ENCODE measurements at places on chromosomes 12 and 14. TPM values are rescaled to one million over a fixed set of nuclear protein-coding genes. Genes with fewer than 3 reads are reported as not detected.

- no peaks in the 10 kb centered on the region for H3K36me3 ChIP-seq
- peaks cover 5% of the 10 kb centered on the region for H3K27me3 ChIP-seq
- H3K4me1 ChIP-seq = no peaks in the 10 kb centered on the region
These were observed 262.3 kb downstream of the NUAK1 start for GRCh38 chr12:105876396-105876927.

- H3K36me3 ChIP-seq = peaks cover 11% of the 10 kb centered on the region
- no peaks in the 10 kb centered on the region for H3K27me3 ChIP-seq
- H3K27ac ChIP-seq = no peak overlapping the region
These were observed 839 bp downstream of the SLC38A1 start for GRCh38 chr12:46267825-46268582.

GRCh38 chr14:68580096-68580645 is 212.7 kb downstream of the ZFP36L1 start:
- no peaks in the 10 kb centered on the region for H3K36me3 ChIP-seq
- no peaks in the 10 kb centered on the region for H3K27me3 ChIP-seq
- H3K27ac ChIP-seq = no peak overlapping the region
- no peak for DNase-seq
- no peaks in the 10 kb centered on the region for H3K4me1 ChIP-seq
- no peak overlapping the region for H3K4me3 ChIP-seq

DNA sequence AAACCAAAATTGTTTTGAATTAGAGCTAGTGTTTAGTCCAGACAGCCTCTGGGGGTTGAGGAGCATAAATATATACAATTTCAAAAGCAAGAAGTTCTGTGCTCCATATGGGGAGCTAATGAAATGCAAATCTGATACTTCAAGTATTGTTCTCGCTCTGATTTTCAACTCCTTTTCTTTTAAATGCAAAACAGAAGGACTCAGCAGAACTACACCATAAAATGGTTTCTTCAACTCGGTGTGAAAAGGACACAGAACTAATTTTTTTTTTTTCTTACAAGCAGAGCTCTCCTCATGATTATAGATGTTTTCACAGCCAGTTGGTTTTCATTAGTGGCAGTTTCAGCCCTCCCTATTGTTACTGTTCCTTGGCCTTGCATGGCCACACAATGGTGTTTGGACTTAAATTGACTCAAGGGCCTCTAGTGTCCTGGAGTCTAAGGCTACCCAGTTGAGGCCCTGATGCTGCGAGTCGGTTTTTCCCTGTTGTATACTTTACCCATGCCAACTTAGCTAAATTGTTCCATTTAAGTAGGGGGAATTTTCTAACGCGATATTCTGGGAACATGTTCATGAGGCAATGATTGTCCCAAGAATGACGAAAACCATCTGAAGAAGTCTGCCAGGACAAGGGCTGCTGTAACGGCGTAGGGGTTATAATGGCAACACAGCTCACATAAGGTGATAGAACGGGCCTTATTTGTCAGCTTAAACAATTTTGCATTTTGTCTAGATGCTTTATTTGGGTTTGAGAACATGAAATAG is 120.3 kb downstream of the GPR135 start:
- no peaks in the 10 kb centered on the region for H3K27me3 ChIP-seq
- H3K4me3 ChIP-seq = no peak overlapping the region
- H3K27ac ChIP-seq = no peak overlapping the region
- no peaks in the 10 kb centered on the region for H3K4me1 ChIP-seq
- peaks cover 4% of the 10 kb centered on the region for H3K36me3 ChIP-seq
- DNase-seq = no peak

- no peak overlapping the region for H3K27ac ChIP-seq
- H3K36me3 ChIP-seq = no peaks in the 10 kb centered on the region
- H3K27me3 ChIP-seq = no peaks in the 10 kb centered on the region
- H3K4me3 ChIP-seq = no peak overlapping the region
- no peaks in the 10 kb centered on the region for H3K4me1 ChIP-seq
- DNase-seq = no peak
These were observed 36.7 kb downstream of the PTPRR start for GRCh38 chr12:70883855-70884254.

GRCh38 chr14:72690324-72690723 is 203.6 kb downstream of the DPF3 start:
- no peaks in the 10 kb centered on the region for H3K36me3 ChIP-seq
- H3K27ac ChIP-seq = no peak overlapping the region
- H3K4me1 ChIP-seq = no peaks in the 10 kb centered on the region
- H3K27me3 ChIP-seq = no peaks in the 10 kb centered on the region

DNA sequence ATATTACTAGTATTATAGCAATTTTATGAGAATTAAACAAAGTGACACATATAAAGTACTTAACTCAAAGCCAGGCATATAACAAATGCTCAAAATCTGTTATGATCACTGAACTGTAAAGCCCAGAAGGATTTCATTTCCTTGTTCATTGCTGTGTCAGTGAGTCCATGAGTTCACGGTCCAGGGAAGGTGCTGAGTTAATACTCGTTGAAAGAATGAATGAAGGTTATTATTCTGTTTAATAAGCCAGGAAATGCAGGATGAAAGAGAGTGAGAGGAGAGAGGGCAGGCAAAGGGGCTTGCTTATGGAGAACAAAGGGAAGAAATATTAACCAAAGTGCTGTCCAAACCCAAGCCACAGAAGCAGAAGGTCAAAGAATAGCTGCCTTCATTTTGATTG is 40.2 kb upstream of the NT5DC3 start:
- no peak overlapping the region for H3K4me3 ChIP-seq
- DNase-seq = no peak
- H3K36me3 ChIP-seq = no peaks in the 10 kb centered on the region
- H3K27me3 ChIP-seq = no peaks in the 10 kb centered on the region

- no peak overlapping the region for H3K4me3 ChIP-seq
- no peaks in the 10 kb centered on the region for H3K36me3 ChIP-seq
- H3K27me3 ChIP-seq = no peaks in the 10 kb centered on the region
- no peak for DNase-seq
- H3K4me1 ChIP-seq = no peaks in the 10 kb centered on the region
These were observed 466.3 kb downstream of the GALC start for GRCh38 chr14:87526731-87527130.

- H3K27me3 ChIP-seq = no peaks in the 10 kb centered on the region
- DNase-seq = no peak
- peaks cover 29% of the 10 kb centered on the region for H3K36me3 ChIP-seq
- H3K4me1 ChIP-seq = no peaks in the 10 kb centered on the region
- H3K27ac ChIP-seq = no peak overlapping the region
These were observed 16.9 kb downstream of the METTL25 start for GRCh38 chr12:82375201-82375600.

GRCh38 chr14:65833267-65833880 is 420.8 kb downstream of the FUT8 start:
- H3K4me1 ChIP-seq = peaks cover 28% of the 10 kb centered on the region
- H3K27ac ChIP-seq = no peak overlapping the region
- no peak for DNase-seq

DNA sequence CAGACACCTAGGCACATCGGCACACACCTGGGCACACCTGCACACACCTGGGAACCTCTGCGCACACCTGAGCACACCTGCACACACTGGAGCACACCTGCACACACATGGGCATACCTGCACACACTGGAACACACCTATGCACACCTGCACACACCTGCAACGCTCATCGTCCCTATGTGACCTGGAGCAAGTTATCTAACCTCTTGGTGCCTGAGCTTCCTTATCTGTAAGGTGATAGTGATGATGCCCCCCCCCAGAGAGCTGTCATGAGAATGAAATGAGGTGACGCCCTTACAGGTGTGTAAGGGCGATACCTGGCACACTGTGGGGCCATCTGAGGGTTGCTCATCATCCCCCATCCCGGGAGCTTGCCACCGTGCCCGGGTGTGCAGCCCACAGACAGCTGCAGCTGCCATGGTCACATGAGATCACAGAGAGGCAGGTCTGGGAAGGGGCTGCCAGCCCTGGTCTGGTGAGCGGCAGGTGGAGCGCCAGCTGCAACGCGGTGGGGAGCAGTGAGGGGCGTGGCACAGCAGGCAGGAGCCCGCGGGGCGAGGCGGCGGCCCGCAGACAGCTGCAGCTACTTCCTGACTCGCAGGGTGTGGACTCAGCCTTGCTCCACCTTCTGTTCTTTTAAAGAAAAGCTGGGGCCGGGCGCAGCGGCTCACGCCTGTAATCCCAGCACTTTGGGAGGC is 59.9 kb upstream of the FBRSL1 start:
- H3K27me3 ChIP-seq = no peaks in the 10 kb centered on the region
- H3K4me1 ChIP-seq = peaks cover 20% of the 10 kb centered on the region
- peak; percentile 71 for DNase-seq
- H3K36me3 ChIP-seq = no peaks in the 10 kb centered on the region

DNA sequence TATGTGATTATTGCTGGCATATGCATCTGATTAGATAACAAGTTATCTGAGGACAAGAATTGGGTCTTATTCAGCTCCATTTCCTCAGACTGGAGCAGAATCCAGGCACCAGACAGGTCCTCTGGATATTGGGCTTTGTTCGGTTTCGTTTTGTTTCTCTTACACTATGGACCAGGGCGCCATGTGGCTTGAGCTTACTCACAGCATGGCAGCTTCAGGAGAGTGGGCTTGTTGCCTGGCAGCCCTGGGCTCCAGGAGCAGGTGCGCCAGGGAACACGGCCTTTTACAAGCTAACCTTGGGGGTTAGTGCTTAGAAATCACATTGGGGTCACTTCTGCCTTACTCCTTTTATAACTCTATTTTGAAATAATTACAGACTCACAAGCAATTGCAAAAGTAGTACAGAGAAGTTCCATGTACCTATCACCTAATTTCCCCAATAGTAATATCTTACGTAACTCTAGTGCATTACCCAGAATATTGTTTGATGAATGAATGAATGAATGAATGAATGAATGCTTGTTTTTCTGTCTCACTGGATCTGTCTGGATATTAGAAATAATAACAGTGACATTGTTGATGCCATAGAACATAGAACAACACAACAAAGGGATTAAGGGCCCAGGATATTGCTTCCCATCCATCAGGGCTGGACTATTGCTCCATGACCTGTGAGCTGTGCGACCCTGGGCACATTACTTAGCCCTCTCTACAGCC is 39.0 kb downstream of the CMKLR1 start:
- peaks cover 8% of the 10 kb centered on the region for H3K27me3 ChIP-seq
- no peaks in the 10 kb centered on the region for H3K4me1 ChIP-seq
- no peak overlapping the region for H3K27ac ChIP-seq
- no peak overlapping the region for H3K4me3 ChIP-seq
- no peak for DNase-seq
- H3K36me3 ChIP-seq = no peaks in the 10 kb centered on the region

GRCh38 chr14:71371711-71372396 is 464.6 kb downstream of the PCNX1 start:
- peaks cover 10% of the 10 kb centered on the region for H3K36me3 ChIP-seq
- DNase-seq = peak; percentile 43
- H3K4me1 ChIP-seq = peaks cover 21% of the 10 kb centered on the region
- no peaks in the 10 kb centered on the region for H3K27me3 ChIP-seq
- no peak overlapping the region for H3K4me3 ChIP-seq

- H3K4me1 ChIP-seq = peaks cover 57% of the 10 kb centered on the region
- DNase-seq = no peak
These were observed 128.6 kb downstream of the MED13L start for GRCh38 chr12:116148844-116149243.

DNA sequence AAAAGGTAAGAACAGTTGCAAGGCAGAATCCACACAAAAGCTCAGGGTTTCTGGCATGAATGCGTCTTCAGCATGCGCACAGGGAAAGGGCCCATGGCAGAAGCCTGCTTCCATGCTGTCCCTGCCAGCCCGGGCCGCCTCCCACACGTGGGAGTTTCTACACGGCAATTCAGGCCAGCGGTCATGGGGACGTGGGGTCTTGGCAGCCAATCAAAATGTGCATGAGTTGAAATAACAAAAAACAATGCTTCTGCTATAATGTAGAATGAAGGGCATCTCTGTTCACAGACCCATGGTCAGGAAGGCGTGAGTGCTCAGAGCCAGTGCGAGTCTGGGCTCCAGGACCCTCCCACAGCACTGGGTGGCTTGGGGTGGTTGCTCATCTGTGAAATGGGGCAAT is 28.6 kb downstream of the AMN start:
- no peak overlapping the region for H3K4me3 ChIP-seq
- DNase-seq = no peak
- peaks cover 29% of the 10 kb centered on the region for H3K4me1 ChIP-seq
- no peak overlapping the region for H3K27ac ChIP-seq
- H3K27me3 ChIP-seq = no peaks in the 10 kb centered on the region

- no peaks in the 10 kb centered on the region for H3K27me3 ChIP-seq
- H3K4me1 ChIP-seq = no peaks in the 10 kb centered on the region
- no peak overlapping the region for H3K4me3 ChIP-seq
- H3K36me3 ChIP-seq = no peaks in the 10 kb centered on the region
These were observed 51.5 kb downstream of the HECTD4 start for GRCh38 chr12:112330706-112331105.

- DNase-seq = no peak
- H3K4me1 ChIP-seq = no peaks in the 10 kb centered on the region
- H3K4me3 ChIP-seq = no peak overlapping the region
- H3K27me3 ChIP-seq = no peaks in the 10 kb centered on the region
These were observed 32.7 kb upstream of the NAP1L1 start for GRCh38 chr12:76117067-76117691.

DNA sequence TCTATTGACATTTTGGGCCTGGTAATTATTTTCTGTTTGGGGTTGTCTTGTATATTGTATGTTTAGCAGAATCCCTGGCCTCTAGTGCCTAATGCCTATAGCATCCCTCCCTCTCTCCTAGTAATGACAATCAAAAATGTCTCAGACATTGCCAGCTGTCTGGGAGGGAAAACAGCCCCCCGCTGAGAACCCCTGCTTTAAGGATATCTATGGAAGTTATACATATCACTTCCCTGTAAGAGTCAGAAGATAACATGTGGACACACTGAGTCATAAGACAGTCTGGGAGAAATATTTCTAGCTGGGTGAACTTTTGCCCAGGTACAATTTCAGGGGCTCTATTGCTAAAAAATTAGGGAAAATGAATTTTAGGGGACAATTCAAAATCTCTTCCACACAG is 255.0 kb downstream of the PAWR start:
- DNase-seq = no peak
- no peak overlapping the region for H3K4me3 ChIP-seq
- no peaks in the 10 kb centered on the region for H3K27me3 ChIP-seq
- H3K27ac ChIP-seq = no peak overlapping the region

GRCh38 chr12:71582925-71583324 is 80.7 kb downstream of the ZFC3H1 start:
- H3K36me3 ChIP-seq = no peaks in the 10 kb centered on the region
- no peak for DNase-seq
- H3K4me3 ChIP-seq = no peak overlapping the region
- H3K4me1 ChIP-seq = no peaks in the 10 kb centered on the region

- H3K36me3 ChIP-seq = no peaks in the 10 kb centered on the region
- H3K4me3 ChIP-seq = no peak overlapping the region
- H3K4me1 ChIP-seq = no peaks in the 10 kb centered on the region
- no peak overlapping the region for H3K27ac ChIP-seq
- peaks cover 25% of the 10 kb centered on the region for H3K27me3 ChIP-seq
These were observed 300.1 kb upstream of the FKBP4 start for GRCh38 chr12:2494486-2495192.

- H3K4me3 ChIP-seq = no peak overlapping the region
- DNase-seq = no peak
- H3K27me3 ChIP-seq = no peaks in the 10 kb centered on the region
- H3K4me1 ChIP-seq = peaks cover 3% of the 10 kb centered on the region
- no peak overlapping the region for H3K27ac ChIP-seq
These were observed 82.9 kb upstream of the SCAF11 start for GRCh38 chr12:46073321-46073720.

SLC38A4 gene
- total RNA-seq = not detected

ZNF410 gene
- 51.0 TPM for total RNA-seq

AGAP2 gene
- total RNA-seq = 26.7 TPM

SERPINA9 gene
- not detected for total RNA-seq

NEUROD4 gene
- total RNA-seq = not detected

DHRS4L2 gene
- total RNA-seq = 26.3 TPM

TCL1B gene
- total RNA-seq = not detected
